ENCODE measurements at places on chromosomes 1 and 21. TPM values are rescaled to one million over a fixed set of nuclear protein-coding genes. Genes with fewer than 3 reads are reported as not detected.

DNA sequence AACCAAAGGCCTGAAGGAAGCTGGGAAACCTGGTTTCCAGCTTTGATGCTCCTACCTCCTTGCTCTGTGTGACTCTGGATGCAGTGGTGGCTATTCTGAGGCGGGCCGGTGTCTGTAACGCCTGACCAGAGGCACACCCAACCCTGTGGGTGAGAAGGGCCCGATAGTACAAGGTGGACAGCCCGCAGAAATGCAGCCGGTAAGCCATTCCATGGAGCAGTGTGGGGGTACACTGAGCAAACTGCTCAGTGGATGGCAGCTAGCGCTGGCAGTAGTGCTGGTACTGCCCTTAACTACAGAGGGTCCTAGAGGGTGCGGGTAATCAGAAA lies 36.0 kb downstream of the AHDC1 start:
- peaks cover 94% of the 10 kb centered on the region for H3K4me1 ChIP-seq
- H3K36me3 ChIP-seq, result peaks cover 2% of the 10 kb centered on the region
- H3K27me3 ChIP-seq, result no peaks in the 10 kb centered on the region
- peak overlapping the region; percentile 94 for H3K27ac ChIP-seq
- no peak for DNase-seq

DNA sequence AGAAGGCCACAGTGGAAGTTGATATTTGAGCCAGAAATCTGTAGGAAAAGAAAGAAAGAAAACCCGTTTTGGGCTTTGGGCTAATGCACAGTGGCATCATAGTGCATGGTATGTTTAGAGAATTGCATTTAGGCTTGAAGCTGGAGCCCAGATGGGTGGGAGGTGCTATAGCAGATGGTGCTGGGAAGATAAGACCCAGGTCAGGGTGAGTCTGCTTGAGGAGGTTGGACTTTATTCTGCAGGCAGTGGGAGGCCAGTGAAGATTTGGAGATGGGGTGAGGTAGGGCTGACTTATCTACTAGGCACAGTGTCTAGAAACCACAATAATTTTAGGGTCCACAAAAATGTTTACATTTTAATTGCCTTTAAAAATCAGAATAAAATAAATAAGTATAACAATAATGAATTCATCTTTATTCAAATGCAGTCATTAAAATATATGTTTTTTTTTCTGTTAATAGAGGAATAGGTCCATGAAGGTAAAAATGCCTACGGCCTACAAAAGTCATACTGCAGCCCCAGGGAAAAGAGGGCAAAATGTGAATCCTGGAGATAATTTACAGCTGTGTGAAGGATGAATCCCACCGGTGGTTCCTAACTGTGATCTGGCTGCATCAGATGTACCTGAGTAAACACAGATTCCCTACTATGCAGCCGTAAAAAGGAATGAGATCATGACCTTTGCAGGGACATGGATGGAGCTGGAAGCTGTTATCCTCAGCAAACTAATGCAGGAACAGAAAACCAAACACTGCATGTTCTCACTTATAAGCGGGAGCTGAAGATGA lies 8.7 kb downstream of the DNAJC6 start:
- H3K36me3 ChIP-seq, result peaks cover 35% of the 10 kb centered on the region
- no peaks in the 10 kb centered on the region for H3K27me3 ChIP-seq
- H3K4me3 ChIP-seq, result no peak overlapping the region

The HSPA6 gene
- total RNA-seq, result not detected

The GABPA gene
- total RNA-seq, result 24.4 TPM

The TMEM79 gene
- 3.3 TPM for total RNA-seq
